ENCODE measurements at places on chromosomes 4 and X.

- DNase-seq: no peak
Observed at GRCh38 chrX:136933611-136934145, 53.2 kb upstream of the RBMX start.

- no peak for DNase-seq
Observed at GRCh38 chr4:99029018-99029735, 33.7 kb downstream of the METAP1 start.

- peak; percentile 26 for DNase-seq
Observed at GRCh38 chrX:12080265-12080664, 58.0 kb upstream of the FRMPD4 start.

DNA sequence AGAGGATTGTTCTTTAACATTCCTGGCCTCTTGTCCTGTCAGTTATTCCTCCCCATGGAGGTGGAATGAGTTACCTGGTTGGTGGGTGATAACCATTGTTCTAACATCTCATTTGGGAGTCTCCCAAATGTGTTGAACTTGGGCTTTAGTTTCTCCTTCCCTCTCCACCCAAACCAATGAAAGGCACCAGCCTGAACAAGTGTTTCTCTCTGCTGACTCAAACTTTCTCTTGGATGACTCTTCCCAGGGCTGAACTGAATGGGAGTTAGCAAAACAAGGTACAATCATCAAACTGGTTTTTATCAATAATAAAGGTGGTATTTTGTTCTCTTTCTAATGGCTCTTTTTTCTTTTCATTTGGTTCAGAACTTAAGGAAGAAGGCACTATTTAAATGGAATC lies 2.7 kb downstream of the DYNLT3 start:
- no peak for DNase-seq

DNA sequence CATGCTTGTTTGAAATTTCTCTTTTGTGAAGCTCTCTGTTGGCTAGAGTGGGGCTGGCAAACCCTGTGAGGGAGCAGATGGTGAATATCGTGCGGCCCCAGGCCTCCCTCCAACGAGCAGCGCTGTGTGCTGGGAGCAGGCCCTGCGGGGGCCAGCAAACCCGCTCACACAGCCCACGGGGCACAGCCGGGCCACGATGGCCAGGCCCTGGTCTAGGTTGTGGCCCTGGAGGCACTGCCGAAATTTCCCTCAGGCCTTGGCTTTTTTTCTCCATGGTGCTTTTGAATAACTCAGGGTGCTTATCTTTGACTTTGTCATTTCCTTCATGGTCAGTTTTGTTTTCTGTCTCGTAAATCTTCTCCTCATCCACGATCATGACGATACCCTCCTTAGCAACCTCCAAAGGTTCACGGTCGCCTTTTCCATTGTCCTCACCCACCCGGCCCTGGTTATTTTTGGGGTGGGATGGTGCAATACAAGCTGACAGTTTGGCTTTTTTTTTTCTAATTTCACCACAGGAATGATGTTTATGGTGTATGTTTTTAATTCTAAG lies 20.7 kb downstream of the PCGF3 start:
- DNase-seq: no peak
